ENCODE measurements at places on chromosomes 7 and 10.

- DNase-seq, result no peak
Measured at GRCh38 chr7:2582006-2582735, 23.4 kb downstream of the IQCE start.

DNA sequence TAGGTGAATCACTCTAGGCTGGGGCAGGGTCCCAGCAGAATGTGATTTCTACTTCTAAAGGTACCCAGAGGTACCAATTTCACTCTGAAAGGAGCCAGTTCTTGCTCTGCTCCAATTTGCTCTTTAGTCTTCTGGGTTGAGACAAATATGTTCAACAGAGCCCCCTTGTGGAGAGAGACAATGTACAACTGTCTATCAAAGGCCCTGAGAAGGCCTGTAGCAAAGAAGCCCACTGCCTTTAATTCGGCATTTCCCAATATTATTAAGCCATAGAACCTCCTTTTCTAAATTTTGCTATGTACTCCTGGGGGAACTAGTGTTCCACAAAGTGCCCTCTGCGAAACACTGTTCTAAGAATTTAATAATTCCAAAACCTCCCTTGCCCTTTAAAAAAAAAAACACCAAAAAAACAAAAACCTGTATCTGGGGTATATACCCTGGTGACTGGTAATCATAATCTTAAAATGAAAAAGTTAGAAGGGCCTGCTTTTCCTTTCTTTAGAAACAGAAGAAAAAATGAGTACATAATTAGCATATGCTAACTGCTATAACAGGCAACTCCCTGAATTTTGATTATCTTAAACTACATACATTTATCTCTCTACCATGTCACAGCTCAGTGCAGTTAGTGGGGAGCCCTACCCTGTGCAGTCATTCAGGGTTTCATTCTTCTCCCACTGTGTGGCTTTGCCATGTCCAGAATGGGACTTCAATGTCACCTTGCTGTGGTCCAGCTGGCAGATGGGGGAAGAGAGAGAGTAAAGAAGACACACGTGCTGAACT lies 160.9 kb upstream of the BMPER start:
- DNase-seq, result no peak

DNA sequence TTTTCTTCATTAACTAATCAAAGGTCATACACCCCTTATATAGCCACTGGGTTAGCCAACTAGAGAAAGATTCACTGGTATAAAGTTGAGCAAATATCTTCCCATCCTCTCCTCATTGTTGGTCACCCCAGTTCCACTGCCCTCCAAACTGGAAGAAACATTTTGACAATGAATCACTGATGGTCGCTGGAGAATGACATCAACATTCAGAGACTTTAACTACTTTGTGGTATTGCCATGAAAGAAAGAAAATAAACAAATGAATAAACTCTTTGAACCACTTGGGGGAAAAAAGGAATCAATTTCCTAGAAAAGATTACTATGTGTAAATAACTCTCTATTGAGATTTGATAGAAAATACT lies 23.4 kb downstream of the HYCC1 start:
- DNase-seq, result no peak

- DNase-seq, result no peak
Measured at GRCh38 chr7:154911862-154912455, 91.0 kb downstream of the PAXIP1 start.

- DNase-seq, result no peak
Measured at GRCh38 chr7:106731187-106731586, 70.2 kb upstream of the CCDC71L start.

GRCh38 chr7:25333296-25333928 lies 105.1 kb upstream of the NPVF start:
- no peak for DNase-seq

GRCh38 chr10:117549100-117549585 lies 6.6 kb downstream of the EMX2 start:
- DNase-seq, result no peak

DNA sequence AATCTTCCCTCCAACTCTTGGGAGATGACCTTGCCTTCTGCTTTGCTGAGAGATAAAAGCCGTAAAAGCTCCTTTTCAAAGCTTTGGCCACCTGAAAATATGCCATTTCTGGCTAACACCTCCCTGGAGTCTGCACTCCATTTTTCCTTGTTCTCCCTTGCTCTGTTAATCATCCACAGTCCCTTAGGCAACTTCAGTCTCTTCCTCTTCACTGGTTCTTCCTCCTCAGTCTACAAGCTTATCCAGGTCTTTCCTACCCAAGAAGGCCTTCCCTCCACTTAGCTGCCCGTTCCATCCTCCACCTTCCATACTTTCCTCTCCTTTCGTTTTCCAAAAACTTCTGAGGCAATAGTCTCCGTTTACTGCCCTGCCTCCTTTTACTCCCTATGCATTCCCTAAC lies 30.5 kb downstream of the PAX2 start:
- DNase-seq, result no peak

- DNase-seq, result no peak
Measured at GRCh38 chr7:84144935-84145334, 49.7 kb downstream of the SEMA3A start.

DNA sequence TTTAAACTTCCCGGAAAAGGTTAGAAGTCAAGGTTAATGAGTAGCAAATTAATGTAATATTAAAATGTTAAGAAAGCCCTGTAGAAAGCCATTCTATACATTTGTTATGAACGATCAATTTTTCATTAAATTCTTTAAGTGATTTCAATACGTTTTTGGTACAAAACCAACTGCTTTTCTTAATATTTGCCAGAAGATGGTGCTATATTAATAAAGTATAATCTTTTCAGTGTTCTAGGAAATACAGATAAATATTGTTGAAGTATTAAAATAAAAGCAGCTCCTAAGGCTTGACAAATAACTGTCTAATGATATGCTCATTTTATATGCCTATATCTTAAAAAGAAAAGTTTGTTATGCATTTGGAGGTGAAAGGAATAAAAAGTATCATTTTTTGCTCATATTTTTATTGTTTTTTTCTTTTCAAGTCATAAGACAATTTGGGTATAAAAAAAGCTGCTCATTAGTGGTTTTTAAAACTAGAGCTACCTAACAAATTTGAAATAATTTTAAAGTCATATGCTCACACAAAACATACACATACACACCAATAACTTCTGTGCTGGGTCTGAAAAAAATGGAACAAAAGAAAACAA lies 130.3 kb upstream of the POT1 start:
- DNase-seq, result no peak

- no peak for DNase-seq
Measured at GRCh38 chr7:118861581-118861980, 637.1 kb downstream of the ANKRD7 start.

DNA sequence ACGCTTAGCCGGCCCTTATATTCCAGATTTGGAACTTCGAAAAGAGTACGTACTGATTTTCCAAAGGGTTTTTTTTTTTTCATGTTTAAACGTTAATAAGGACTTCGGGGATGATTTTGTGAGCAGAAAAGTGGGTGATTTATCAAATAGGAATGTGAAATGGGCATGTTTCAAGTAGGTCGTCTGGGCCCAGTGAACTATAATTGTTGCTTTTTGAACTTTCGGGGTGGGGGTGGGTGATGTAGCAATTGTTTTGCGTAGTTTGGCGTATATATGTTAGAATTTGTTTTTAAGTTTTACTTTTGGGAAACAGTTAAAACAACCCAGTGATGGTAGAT lies 299 bp upstream of the PBLD start:
- no peak for DNase-seq

DNA sequence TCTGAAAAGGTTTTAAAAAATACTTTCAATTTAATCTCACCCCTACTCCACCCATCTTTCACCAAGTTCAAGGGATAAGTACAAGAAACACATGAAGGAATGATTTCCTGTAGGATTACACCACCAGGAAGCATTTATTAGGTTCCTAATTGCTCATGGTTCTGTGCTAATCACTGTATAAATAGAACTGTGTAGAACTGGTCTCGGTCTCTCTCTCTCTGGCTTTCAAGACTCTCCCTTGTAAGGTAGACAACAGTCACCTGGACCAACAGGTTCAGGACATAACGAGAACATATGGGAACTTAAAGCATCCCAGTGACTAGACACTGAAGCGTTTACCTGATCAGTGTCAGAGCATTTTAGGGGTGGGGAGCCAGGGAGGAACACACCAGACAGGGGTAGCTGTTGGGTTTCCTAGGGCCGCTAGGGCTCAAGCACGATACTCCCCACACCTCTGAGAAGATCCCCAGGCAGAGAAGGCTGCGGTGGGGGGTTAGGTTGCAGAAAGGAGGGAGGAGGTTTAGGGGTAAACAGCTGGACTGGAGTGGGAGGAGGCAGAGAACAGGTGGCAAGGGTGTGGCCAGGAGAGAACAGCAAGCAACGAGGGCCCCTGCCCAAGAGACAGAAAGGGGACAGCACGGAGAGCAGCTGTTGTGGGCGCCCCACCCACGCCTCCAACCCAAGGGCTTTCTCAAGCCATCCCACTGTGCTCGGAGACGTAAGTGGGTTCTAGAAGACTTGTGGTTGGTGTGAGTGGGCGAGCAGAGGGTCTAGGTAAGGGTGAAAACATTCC lies 52.5 kb upstream of the USP6NL start:
- DNase-seq, result no peak

GRCh38 chr7:26321435-26321834 lies 29.8 kb downstream of the SNX10 start:
- DNase-seq, result no peak

- no peak for DNase-seq
Measured at GRCh38 chr7:50681432-50682045, 101.2 kb downstream of the GRB10 start.

DNA sequence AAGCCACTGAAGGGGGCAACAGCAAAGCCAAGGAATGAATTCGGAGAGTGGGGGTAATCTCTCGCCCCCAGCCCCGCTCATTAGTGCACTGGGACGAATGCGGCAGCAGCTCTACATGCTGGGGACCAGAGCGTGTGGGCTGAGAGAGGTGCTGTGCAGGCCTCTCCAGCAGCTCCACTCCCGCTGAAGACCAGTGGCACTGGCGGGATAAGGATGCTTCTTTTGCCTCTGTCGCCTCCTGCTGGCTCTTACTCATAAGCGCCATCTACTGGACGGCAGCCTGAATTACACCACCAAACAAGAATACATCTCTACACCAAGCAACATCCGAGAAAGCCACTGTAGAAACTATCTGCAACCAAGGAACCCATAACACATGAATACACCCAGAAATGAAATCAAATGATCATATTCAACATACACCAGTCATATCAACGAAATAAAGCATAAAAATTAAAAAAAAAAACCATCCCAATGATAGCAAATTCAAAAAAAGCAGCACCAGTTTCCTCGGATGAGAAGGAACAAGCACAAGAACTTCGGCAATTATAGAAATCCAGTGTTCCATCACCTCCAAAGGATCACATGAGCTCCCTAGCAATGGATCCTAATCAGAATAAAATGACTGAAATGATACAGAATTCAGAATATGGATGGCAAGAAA lies 79.0 kb upstream of the TMEM168 start:
- DNase-seq, result no peak

- DNase-seq, result no peak
Measured at GRCh38 chr10:113897693-113898618, 43.5 kb downstream of the NHLRC2 start.

GRCh38 chr7:69657331-69657730 lies 59.1 kb downstream of the AUTS2 start:
- DNase-seq, result no peak

DNA sequence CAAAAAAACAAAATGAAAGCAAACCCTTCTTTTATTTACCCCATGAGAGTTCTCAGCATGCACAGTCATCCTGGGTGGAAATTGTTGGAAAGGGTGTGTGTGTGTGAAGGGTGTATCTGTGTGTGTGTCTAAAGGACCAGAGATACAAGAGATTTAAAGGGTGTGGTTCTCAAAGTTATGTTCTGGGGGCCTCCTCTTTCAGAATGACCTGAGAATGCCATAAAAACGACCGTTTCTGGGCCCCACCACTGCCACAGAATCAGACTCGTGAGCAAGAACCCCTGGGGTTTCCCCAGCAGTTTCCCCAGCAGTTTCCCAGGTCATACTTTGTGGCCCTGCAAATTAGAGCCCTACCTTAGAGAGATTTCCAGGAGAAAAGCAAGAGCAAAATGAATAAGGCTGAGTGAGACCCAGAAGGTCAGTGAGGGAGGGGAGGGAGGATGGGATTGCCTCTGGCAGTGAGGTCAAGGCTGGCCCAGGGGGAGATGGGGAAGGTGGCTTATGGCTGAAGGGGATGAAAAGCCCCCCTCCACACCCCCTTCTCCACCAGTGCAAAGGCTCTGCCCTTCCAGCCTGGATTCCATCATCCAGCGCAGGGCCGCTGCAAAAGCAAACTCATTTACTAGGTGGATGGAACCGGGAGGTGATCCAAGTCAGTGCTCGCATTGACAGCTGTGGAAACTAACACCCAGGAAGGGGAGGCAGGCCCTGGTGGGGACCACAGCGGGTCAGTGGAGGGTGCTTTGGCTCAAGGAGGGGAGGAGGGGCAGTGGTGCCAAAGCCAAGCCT lies 10.2 kb downstream of the PYROXD2 start:
- no peak for DNase-seq

GRCh38 chr7:40726559-40726958 lies 591.8 kb downstream of the SUGCT start:
- no peak for DNase-seq

- DNase-seq, result no peak
Measured at GRCh38 chr7:107785926-107786325, 17.1 kb downstream of the SLC26A3 start.

DNA sequence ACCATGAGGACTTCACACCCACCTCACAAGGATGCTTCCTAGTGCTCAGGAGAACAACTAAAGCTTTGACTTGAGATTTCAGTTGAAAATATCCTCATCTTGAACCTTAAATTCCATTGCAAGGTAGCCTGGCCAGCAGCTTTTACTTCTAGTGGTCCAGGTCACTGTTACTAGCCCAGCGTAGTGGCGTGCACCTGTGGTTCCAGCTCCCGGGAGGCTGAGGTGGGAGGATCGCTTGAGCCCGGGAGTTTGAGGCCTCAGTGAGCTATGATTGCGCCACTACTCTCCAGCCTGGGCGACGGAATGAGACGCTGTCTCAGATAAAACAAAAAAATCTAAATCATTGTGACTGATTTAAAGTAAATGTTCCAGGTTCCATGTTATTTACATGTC lies 28.3 kb upstream of the PRKAR1B start:
- no peak for DNase-seq

DNA sequence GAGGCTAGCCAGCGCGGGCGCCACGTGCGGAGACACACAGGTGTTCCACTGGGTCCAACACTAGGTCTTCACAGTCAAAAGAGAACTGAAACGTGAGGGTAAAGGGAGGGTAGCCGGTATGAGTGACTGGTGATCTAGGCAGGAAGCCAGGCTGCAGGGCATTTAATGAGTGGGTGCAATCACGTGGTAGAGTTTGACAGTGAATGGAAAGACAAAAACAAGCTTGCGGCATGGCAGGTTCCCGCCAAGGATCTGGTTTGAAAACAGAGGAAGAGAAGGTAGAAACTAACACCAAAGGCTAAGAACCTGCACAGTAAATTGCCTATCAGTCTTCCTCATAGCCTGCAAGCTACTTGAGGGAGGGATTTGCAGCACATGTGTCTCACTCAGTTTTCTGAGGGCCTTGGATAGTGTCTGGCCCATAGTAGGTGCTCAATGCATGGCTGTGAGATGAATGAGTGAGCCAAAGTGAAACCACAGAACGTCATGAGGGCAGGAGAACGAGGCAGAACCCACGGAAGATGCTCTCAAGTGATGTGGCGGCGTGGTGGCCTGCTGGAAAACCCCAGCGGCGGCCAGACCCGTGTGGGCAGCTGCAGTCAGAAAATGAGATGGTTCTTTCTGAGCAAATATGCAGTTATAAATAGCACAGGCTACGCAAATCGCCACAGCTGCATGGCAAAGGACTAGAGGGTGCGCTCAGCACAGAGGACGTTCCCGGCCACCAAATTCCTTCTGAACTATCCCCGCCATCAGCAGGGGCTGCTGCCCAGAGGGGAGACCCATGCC lies 183.6 kb upstream of the NFE2L3 start:
- DNase-seq, result no peak
